NCI-H2081 treated with DMSO at 0.1 percent for 48 hours (cell line): ENCODE measurements at places on chromosomes 4 and X.

- DNase-seq = no peak
Observed at GRCh38 chrX:65300104-65300809, 234.3 kb downstream of the LAS1L start.

DNA sequence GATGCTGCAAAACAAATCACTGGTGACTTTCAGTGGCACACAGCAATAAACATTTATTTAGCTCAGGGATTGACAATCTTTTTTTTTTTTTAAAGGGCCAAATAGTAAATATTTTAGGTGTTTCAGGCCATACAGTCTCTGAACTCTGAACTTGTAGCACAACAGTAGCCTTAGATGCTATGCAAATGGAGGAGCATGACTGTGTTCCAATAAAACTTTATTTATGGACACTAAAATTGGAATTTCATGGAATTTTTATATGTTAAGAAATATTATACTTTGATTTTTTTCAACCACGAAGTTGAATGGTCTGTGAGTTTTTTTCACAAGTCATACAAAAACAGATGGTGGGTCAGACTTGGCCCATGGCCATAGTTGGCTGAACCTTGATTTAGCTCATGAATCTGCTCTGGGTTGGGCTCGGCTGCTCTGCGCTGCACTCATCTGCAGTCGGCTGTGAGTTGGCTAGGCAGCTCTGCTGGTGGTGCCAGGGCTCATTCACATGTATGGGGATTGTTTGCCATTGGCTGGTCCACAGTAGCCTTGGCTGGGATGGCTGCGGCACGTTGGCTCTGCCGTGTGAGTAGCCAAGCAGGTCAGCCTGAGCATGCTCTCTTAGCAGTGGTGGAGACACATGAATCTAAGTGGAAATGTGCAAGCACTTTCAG lies 231.7 kb upstream of the PGRMC2 start:
- DNase-seq = no peak

DNA sequence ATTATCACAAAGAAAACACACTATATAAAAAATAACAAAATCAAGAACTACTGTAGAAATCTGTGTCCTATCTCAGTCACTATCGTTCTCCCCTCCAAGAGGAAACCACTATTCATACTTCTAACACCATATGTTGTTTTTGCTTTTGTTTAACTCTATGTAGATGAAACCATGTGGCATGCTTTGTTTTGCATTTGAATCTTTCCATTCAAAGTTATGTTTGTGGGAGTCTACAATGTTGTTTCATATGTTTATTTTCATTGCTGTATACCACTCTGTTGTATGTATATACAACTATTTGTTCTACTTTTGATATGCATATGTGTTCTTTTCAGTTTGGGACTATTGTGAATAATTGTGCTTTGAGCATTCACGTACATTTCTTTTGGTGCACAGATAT lies 116.1 kb downstream of the PABPC4L start:
- no peak for DNase-seq

DNA sequence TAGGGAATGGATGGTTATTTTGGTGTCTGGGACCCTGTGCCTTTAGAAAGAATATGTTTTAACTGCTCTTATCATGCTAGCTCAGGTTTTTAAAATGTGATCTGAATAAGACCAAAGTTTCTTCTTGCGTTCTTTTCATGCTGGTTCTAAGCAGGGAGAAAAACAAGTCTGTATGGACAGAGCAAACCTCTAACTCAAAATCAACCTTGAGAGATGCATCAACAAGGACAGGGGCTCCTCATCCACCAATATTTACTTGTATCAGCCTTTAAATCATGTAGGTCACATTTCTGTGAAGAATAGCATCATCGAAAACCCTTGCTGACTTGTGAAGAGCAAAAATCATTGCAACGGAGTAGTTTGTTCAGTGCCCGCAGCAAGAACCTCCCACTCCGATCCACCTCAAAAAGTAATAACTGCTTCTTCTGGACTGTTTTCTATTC lies 1.2 kb downstream of the ATP10D start:
- DNase-seq = no peak

- no peak for DNase-seq
Observed at GRCh38 chr4:52744588-52744987, 6.6 kb downstream of the ERVMER34-1 start.

DNA sequence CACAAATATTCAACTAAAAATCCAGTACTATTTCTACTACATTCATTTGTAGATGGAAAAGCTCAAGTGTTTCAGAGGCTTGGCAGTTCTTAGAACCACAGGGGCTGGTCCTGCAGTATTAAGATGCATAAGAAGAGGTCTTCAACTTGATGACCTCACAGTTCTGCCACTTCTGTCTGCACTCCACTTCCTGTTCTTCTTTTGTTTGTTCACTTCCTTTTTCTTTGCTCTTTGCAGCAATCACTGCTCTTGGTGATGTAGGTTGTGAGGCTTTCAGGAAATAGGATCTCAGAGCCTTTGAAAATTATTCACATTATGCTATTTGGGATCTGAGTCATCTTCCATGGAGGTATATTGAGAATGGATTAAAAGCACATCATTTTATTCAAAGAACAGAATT lies 602.0 kb upstream of the CPEB2 start:
- no peak for DNase-seq

DNA sequence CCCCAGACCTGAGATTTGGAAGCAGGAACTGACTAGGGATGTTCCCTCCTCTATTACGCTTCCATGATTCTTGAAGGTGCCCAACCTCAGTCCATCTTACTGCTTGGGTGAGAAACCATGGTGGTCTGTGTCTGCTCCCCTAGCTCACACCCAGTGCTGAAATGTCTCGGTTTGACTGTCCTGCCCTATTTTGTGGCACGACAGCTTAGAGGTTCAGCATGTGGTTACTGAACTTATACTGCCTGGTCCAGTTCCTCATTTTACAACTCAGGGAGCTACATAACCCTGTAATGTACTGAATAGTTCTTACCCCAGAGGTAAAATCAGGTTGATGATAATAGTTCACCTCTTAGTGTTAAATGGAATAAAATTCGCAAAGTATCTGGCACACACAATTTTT lies 203.1 kb downstream of the RBM46 start:
- DNase-seq = no peak

GRCh38 chr4:74307170-74307569 lies 1.1 kb upstream of the EPGN start:
- DNase-seq = no peak

DNA sequence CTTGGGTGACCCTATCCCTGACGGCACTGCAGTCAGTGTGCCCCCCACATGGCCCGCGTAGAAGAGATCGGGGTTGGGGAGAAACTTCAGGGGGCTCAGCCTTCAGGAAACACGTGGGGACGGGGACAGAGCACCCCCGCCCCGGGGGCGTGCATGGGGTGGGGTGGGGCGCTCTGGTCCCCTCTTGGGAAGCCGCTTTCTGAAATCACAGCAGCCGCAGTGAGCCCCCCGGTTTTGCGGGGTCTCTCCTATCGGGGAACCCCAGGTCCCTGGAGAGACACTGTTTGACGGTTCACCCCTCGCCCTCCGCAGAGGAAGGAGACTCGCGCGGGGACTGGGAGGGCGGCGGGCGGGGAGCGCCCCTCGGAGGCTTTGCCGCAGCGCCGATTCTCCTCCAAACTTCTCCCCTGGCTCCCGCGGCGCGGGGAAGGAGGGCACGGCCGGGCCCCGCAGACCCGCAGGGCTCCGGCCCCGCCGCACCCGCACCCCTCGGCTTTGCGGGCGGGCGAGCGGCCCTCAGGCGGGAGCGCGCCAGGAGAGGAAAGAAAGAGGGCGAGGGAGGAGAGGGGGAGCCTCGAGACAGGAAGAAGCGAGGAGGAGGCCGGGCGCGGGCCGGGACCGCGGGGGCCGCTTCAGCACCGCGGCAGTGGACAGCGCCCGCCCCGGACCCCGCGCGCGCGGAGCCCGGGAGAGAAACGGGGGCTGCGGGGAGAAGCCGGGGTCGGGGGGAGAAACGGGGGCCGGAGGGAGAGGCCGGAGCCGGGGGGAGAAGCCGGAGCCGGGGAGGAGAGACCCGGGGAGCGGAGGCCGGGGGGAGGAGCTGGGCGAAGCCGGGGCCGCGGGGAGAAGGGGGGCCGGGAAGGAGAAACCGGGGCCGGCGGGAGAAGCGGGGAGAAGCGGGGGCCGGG lies 612 bp downstream of the CPLX1 start:
- DNase-seq = no peak

GRCh38 chr4:186134257-186134656 lies 29.8 kb downstream of the FAM149A start:
- DNase-seq = no peak

GRCh38 chr4:62058571-62058970 lies 858.4 kb downstream of the ADGRL3 start:
- no peak for DNase-seq

- DNase-seq = no peak
Observed at GRCh38 chr4:24840826-24841543, 45.6 kb downstream of the SOD3 start.

GRCh38 chr4:182338746-182339145 lies 95.5 kb downstream of the TENM3 start:
- no peak for DNase-seq

GRCh38 chrX:32448320-32448719 lies 763.0 kb downstream of the DMD start:
- DNase-seq = no peak

DNA sequence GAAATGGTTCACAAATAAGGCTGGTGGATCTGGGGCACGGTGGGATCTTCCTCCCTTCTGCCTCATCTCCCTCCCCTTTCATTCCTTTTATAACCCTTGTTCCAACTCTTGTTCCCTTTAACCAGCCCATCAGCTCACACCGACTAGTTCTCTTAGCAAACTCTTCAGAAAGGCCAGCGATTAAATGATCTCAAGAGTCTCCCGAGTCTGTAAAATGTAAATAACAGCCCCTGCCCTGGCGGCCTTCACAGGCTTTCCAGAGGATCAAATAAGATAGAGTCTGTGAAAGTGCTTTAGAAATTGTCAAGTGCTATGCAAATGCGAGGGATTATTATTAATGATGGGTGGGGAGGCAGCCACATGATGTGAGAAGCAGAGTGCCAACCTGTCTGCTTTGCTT lies 27.1 kb downstream of the TSC22D3 start:
- DNase-seq = no peak

- no peak for DNase-seq
Observed at GRCh38 chrX:105464618-105465017, 244.1 kb upstream of the TEX13A start.

DNA sequence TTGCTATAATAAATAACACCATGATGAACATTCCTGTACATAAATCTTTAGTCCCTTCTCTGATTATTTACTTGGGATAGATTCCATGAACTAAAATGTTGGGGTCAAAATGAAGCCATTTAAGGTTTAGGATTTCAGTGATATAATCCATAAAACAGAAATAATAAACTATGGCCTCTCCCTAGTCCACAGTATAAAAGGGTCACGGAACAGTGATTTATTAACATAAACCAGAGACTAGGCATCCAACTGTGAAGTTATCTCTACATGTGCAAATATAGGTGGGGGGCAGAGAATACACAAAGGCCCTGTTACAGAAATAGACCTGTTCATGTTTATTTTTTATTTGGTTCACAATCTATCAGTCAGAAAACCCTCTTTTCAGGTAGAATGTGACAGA lies 499.1 kb upstream of the SLIT2 start:
- no peak for DNase-seq

DNA sequence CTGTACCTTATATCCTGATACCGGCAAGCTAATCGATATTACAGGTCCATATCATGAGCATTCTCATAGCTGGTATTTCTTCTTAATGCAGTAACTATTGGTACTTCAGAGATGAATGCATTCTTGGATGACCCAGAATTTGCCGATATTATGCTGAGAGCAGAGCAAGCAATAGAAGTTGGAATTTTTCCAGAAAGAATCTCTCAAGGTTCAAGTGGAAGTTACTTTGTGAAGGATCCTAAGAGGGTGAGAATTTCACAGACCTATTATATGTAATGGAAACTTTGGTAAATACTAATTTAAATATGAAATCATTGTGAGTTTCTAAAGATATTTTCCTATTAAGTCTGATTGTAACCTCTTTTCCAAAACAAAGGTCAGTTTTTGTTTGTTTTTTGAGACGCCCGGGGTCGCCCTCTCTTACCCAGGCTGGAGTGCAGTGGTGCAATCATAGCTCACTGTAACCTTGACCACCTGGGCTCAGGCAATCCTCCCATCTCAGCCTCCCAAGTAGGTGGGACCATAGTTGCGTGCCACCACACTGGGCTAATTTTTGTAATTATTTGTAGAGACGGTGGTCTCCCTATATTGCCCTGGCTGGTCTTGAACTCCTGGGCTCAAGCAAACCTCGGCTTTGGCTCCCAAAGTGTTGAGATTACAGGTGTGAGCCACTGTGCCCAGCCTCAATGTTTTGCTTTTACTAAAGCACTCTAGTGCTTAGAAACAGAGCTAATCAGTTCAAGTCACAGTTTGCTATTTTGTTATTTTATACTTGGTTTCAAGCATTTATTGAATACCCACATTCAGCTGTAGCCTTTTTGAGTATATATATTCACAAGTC lies 18.6 kb downstream of the PI4K2B start:
- no peak for DNase-seq

- DNase-seq = no peak
Observed at GRCh38 chr4:26987191-26987590, 126.5 kb downstream of the STIM2 start.

DNA sequence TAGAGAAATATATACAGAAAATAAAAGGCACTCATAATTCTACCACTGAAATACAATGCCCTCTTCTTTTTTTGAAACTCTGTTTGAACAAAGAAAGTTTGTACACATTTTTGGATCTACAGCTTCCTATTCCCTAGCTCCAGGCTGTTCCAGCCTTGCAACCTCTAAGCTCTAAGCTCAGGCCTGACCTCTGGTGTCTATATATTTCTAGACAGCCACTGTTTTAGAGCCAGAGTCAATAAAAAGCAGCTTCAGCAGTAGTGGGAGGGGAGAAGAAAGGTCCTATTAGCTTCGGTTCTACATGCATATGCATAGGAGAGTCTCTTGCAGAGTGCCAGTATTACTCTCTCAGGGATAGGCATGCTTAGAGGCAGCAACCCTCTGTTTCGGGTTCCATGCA lies 39.7 kb downstream of the CLDN2 start:
- DNase-seq = no peak

GRCh38 chr4:152784490-152785350 lies 5.0 kb downstream of the ARFIP1 start:
- DNase-seq = no peak

GRCh38 chr4:110071466-110071865 lies 126.9 kb downstream of the ELOVL6 start:
- no peak for DNase-seq

DNA sequence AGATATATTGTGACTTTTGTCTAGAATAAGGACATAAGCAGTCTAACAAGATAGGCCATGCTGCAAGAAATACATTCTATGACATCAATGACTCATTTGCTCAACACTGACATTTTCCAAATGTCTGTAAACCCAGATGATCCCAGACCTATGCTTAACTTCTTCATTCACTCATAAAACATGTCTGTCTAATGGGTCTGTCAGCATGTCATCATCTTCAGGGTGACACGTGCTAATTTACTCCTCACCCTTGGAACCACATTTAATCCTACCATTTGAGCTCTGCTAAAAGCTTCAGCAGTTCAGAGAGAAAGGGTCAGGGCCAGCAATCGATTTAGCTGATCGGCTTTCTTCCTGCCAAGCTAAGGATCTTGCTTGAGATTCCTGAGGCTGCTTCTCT lies 109.4 kb upstream of the MAP3K15 start:
- DNase-seq = no peak
